Gastroesophageal sphincter (tissue), 4 donors: ENCODE measurements at places on chromosomes 16 and 17.

GRCh38 chr17:67359960-67360791, 6.2 kb downstream of the PSMD12 start:
- ATAC-seq = no peak

GRCh38 chr16:87434146-87434667, 42.1 kb downstream of the MAP1LC3B start:
- ATAC-seq = no peak

- no peak for ATAC-seq
Measured at GRCh38 chr17:17606416-17607000, 15.0 kb upstream of the PEMT start.

GRCh38 chr16:1099189-1100083, 3.4 kb upstream of the C1QTNF8 start:
- ATAC-seq = no peak

GRCh38 chr17:21500064-21500463, 123.9 kb downstream of the KCNJ12 start:
- ATAC-seq = no peak
